Retina (tissue), 1 donor: ENCODE measurements at places on chromosomes 11 and 22.

DNA sequence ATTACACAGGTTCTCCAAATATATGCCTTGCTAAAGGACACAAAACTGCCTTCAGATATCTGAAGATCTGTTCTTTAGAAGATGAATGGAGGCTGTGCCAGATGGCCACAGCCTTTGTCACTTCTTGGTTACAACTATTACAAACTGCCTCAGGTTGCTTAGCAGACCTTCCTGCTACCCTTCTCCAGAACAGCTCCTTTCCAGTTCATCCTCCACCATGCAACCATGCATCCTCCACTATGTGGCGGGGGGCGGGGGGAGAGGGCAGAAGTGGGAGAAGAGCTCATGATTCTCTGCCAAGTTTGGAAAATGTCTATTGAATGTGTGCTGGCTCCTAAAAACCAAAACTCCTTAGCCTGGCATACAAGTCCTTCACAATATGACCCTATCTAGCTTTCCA lies 267.5 kb downstream of the TTC28 start:
- DNase-seq = no peak

- no peak for DNase-seq
These were observed 18.9 kb downstream of the KIRREL3 start for GRCh38 chr11:126981635-126982034.

DNA sequence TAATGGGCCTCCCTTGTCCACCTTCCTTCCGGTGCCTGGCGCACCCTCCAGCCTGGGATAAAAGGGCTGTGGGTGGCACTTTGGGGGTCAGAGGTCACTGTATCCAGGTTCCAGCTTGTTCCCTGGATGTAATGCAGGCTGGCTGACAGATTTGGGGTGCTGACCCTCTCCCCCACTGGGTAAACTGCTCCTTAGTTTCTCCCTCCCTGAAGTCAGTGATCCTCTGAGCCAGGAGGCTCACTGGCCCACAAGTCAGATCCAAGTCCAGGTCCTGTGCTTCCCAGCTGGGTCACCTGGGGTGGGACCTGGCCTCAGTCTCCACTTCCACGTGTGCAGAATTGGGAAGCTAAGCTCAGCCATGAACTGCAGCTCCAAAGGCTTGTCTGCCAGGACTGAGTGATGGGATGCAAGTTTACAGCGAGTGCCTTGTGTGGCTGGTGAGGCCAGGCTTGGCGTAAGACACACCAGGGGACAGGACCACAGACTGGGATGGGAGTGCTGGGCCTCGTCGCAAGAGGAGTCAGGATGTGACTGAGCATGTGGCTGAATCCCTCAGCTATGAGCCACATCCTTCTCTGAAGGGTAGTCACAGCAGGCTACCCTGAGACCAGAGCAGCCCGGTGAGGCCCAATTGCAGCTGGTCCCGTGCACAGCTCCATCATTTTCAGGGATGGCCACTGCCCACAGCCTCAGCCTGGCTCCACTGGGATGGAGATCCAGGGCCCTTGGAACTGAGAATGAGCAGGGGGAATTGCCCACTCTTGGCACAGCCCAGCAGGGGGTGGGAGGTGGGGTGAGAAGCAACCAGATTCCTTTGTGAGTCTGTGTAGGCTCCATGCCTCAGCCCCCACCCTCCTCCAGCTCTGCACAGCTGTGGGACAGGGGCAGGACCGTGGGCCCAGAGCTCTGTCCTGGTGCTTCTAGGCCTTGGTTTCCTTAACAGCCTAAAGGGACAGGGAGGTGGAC lies 7.2 kb downstream of the SHISA8 start:
- DNase-seq = no peak

DNA sequence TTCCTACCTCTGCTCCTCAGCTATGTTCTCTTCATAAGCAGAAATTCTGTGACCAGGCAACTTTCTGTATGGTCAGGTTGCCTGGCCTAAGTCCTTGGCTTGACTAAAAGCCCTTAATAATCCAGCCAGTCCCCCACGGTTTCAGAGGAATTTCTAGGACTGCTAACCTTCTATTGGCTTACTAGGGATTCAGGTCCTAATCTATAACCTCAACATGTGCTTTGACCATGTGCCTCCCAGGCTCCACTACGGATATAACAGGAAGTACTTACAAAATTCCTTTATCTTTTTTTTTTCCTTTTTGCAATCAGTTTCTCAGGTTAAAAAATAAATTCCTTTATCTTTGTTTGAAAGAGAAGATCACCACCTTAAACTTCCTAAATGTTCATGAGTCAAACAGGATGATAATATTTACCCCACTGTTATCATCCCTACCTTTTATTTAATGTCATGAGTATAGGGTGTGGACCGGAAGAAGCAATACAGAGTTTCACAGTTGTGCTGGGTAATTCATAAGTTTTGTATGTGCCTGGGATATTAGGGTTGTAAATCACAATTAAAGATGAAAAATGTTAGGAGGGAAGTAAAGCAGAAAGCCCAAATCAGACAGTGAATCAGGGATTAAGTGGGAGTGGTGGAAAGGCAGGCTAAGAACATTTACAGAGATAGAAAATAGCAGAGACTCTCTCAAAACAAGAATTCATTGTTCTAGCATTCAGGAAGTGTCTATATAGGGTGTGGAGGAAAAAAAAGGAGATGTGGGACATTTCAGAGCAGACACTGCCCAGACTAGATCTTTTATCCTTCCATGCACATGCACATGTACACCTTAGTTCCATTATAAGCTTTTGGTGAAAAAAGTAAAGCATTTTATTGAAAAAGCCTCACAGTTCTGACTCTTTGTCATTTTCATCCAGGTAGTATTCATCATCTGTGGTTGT lies 10.7 kb upstream of the POGLUT3 start:
- DNase-seq = no peak

DNA sequence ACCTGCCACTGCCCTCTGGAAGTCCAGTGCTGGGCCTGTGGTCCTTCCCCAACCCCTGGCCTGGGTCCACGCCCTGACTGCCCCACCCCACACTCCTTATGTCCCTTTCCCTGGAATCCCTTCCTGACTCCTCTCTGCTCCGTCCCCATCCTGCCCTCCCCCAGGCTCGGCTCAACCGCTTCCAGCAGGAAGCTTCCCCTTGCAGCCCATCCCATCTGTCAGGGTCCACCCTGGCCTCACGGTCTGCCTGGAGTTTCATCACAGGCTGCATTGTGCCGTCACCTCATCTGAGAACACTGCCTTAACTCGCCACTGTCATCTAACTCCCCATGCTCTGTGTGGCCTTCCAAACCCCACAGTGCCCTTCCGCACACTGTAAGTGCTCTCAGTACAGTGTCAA lies 64.3 kb downstream of the NAT10 start:
- DNase-seq = no peak

- no peak for DNase-seq
These were observed 10.9 kb downstream of the SMC1B start for GRCh38 chr22:45402466-45402985.

- peak; percentile 61 for DNase-seq
These were observed 19.5 kb downstream of the TXN2 start for GRCh38 chr22:36461665-36462649.

GRCh38 chr11:2482204-2482603 lies 37.4 kb downstream of the KCNQ1 start:
- no peak for DNase-seq
